Peyer's patch (tissue), 4 donors: ENCODE measurements at places on chromosomes 6 and 20. TPM values are rescaled to one million over a fixed set of nuclear protein-coding genes. Genes with fewer than 3 reads are reported as not detected.

Gene WFDC11
- not detected for total RNA-seq

GRCh38 chr20:22626496-22626895 lies 42.1 kb upstream of the FOXA2 start:
- no peak for DNase-seq

- DNase-seq, result no peak
Observed at GRCh38 chr20:61514396-61514795, 262.3 kb downstream of the CDH4 start.

- no peak for DNase-seq
Observed at GRCh38 chr6:26231006-26231587, 133.9 kb upstream of the BTN3A2 start.

DNA sequence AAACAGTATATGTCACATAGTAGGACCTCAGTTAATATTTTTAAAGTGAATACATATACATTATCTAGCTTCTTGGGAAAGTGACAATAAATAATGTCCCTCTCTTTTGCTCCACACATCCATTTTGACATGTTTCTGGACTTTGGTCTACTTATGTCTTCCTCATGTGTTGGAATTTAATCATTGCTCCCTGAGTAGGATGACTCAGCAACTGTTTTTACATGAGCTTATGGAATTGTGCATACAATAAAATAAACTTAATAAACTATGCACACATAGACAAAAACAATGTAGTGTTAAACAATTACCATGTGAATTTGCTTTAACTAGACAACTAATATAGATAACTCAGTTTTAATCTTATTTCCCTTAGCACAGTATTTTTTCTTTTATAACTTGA lies 503.8 kb downstream of the TFAP2B start:
- DNase-seq, result no peak

DNA sequence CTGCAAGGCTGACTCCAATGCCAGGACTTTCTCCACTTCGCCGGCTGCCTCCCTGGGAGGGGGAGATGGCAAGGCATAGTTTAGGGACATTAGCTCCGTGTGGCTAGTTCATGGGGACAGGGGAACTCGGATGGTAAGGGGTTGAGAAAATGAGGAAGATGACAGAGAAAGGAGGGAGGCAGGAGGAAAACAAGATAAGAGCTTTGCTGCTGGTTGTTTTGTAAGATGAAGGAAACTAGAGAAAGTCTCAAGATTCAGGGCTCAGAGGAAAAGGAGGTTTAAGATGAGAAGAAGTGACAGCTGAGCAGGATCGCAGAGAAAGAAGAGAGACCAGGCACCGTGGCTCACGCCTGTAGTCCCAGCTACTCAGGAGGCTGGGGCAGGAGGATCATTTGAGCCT lies 180.9 kb upstream of the RREB1 start:
- no peak for DNase-seq

DNA sequence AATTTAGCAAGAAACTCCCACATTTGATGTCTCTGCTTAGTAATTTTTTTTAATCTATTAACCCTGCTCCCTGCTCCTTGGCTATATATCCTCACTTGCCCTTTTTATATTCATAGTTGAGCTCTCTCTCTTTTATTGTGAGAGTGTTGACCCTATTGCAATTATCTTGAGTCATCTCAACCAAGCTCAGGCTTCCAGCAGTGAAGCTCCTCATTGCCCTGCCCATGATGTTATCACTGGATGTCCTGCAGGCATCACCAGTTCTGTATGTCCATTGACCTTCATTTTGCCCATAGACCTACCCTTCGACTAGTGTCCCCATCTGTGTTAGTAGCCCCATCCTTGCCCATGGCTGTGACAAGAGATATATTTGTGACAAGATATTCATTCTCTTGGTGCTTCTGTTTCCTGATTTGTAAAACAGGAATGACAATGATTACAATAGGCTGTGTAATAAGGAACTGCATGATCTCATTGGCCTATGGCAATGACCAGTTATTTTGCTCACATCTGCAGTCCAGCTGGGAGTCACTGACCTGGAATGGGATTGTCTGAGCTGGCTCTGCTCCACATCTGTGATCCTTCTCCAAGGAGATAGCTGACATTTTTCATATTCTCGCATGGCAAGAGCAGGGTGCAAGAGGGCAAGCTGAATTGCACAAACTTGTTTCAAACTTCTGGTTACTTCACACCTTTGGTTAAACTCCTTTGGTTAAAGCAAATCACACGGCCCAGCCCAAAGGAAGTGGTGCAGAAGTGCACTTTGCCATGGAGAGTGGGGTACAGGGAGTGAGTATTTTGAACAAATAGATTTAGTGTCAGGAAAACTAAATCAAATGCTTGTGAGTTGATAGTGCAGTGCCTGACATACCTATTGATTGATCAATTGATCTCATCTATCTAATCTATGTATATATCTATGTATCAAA lies 47.7 kb upstream of the CST5 start:
- DNase-seq, result no peak
